ENCODE measurements at places on chromosomes 7 and 10.

DNA sequence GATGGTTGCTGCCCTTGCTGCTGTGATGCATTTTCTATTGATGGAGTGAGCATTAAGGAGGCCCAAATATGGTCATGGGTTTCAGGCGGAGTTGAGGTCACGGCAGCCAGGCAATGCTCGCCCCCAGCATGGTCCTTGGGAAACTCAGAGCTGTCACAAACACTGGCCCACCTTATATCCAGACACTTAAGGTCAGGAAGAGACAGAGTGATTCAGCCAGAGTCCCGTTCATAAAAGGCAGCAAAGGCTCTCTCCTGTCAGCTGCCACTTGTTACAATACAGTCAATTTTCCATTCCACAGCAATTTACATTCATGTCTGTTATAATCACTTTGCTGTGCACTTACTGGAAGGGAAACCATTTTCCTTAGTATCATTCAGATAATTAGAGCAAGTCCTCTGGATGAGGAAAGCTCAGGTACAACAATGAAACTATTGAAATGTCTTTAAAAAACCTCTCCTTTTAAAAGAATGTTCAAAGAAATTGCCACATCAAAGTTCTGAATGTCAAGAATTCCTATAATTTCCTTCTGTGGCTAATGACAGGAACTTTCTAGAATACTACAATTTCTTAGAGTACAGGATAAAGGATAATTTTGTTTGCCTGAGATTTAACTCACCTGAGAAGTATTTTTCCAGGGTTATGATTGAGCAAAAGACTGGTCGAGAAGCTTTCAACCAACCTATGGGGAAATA lies 14.8 kb upstream of the ANKRD1 start:
- no peak for DNase-seq

GRCh38 chr7:35754741-35755140 lies 46.1 kb upstream of the SEPTIN7 start:
- DNase-seq, result no peak

GRCh38 chr7:133827707-133828623 lies 299.2 kb upstream of the LRGUK start:
- DNase-seq, result no peak

GRCh38 chr10:80136134-80136571 lies 3.6 kb downstream of the PLAC9 start:
- DNase-seq, result no peak

DNA sequence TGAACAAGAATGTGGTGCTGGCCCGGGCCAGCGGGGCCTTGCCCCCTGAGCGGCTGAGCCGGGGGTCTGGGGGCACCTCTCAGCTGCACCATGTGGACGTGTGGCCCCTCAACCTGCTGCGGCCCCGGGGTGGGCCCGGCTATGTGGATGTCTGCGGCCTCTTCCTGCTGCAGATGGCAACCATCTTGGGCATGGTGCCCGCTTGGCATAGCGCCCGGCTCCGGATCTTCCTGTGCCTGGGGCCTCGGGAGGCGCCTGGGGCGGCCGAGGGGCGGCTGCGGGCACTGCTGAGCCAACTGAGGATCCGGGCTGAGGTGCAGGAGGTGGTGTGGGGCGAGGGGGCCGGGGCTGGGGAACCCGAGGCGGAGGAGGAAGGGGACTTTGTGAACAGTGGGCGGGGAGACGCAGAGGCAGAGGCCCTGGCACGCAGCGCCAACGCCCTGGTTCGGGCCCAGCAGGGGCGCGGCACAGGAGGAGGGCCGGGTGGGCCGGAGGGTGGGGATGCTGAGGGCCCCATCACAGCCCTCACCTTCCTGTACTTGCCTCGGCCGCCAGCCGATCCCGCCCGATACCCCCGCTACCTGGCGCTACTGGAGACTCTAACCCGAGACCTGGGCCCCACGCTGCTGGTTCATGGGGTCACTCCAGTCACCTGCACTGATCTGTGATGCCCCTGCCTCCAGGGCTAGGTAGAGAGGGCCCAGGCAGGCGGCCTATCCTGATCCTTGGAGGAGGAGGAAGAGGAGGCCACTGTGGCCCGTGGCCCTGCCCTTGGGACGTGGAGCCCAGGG lies 1.1 kb upstream of the TRIP6 start:
- DNase-seq, result no peak

- DNase-seq, result no peak
Observed at GRCh38 chr7:17991866-17992648, 35.6 kb downstream of the PRPS1L1 start.

DNA sequence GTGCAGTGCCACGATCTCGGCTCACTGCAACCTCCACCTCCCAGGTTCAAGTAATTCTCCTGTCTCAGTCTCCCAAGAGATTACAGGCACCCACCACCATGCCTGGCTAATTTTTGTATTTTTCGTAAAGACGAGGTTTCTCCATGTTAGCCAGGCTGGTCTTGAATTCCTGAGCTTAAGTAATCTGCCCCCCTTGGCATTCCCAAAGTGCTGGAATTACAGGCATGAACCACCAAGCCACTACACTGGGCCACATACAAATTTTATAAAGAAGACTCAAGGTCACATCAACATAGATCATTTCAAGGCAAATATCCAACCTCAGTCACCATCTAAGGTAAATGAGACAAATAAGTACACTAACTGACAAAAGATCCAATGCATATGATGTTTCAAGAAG lies 32.1 kb downstream of the IGF2BP3 start:
- no peak for DNase-seq

DNA sequence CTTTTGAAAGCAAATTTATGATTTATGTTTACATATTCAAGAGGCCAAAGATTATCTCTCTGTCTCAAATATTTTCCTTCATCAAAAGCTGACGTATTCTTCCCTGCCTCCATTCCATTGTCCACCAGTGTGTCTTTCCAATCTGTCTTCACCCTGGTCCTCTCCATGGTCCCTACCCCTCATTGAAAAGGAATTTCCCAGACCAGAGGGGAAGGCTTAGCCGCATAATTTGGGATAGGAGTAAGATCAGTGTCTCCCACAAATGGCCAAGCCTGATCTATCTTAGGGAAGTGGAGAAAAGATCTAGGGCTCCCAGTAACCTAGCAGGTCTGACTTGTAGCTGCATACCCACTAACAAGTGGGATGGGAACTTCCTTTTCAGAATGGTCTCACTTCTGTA lies 46.3 kb upstream of the ZNF800 start:
- DNase-seq, result no peak

DNA sequence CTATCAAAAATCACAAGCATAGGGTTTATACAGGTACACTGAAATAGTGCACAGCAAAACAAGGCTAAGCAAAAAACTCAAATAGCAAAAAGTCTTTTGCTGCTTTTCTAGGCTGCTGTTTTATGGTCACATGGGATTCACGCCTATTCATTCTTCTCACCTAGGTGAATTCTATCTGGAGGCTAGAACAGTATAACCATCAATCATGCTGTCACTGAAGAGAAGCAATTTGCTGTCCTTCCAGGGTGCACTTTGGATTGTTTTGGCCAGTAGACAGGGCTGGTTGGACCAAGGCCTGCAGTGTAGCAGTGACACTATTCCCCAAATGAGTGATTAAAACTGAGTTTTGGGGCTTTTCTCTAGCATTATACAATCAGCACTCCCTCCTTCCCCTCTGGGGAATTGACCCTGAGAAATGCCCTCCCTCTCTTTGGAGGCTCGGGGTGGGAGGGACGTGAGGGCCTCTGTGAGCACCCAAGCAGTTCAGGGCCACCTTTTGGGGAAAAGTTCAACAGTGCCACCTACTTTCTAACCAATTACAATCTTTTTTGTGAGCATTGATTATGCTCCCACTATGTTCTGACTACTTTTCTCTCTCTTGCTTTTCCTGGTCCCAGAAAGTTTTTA lies 16.2 kb upstream of the SND1 start:
- DNase-seq, result no peak

Data from stimulated activated CD4-positive, alpha-beta T cell treated with anti-CD3 and anti-CD28 coated beads, Interleukin-2, amount 100 ng/mL, for 4 hours (primary cell).